ENCODE measurements at places on chromosomes 6 and 20. TPM values are rescaled to one million over a fixed set of nuclear protein-coding genes. Genes with fewer than 3 reads are reported as not detected.

Gene LY6G6F
- total RNA-seq, result not detected

GRCh38 chr6:53801022-53801421 is 6.2 kb downstream of the LRRC1 start:
- DNase-seq, result no peak

GRCh38 chr6:142210606-142211005 is 63.5 kb downstream of the VTA1 start:
- no peak for DNase-seq

Gene PAK5
- not detected for total RNA-seq

Measured in PC-9 (cell line).